Activated CD4-positive, alpha-beta memory T cell treated with anti-CD3 and anti-CD28 coated beads, Interleukin-2, amount 10 ng/mL, durations not matched to agents 7 days and 5 days (primary cell): ENCODE measurements at places on chromosomes 16 and 17. TPM values are rescaled to one million over a fixed set of nuclear protein-coding genes. Genes with fewer than 3 reads are reported as not detected.

DNA sequence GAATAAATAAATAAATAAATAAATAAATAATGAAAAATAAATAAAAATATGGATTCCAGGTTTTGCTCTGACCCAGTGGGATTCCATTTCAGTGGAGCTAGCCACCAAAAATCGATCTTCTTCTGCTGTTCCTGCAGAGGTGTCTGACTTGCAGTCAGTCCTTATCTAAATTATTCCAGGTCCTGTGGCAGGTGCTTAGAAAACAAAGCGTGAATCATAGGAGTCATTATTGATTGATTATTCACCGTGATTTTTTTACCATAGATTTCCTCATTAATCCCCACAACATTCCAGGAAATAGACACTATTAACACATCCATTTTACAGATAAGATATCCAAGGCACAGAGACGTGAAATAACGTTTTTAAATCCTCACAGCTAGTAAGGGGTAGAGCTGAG lies 31.5 kb upstream of the ABR start:
- no peak for DNase-seq

DNA sequence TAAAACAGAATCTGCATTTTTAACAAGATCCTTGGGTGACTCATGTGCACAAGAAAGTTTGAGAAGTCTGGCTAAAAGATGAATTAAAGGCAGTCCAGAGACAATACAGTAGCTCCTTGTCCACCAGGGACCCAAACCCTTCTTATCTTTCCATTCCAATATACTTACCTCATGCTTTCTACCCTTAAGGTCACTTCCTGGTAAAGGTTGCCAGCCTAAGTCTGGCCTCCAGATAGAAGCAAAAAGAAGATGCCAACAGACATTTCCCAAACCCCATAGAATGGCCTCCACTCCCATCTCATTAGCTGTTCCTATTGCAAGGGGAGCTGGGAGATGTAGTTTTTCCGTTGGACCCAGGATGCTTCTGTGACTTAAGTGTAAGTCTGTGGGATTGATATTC lies 101.4 kb upstream of the XYLT1 start:
- DNase-seq, result no peak

DNA sequence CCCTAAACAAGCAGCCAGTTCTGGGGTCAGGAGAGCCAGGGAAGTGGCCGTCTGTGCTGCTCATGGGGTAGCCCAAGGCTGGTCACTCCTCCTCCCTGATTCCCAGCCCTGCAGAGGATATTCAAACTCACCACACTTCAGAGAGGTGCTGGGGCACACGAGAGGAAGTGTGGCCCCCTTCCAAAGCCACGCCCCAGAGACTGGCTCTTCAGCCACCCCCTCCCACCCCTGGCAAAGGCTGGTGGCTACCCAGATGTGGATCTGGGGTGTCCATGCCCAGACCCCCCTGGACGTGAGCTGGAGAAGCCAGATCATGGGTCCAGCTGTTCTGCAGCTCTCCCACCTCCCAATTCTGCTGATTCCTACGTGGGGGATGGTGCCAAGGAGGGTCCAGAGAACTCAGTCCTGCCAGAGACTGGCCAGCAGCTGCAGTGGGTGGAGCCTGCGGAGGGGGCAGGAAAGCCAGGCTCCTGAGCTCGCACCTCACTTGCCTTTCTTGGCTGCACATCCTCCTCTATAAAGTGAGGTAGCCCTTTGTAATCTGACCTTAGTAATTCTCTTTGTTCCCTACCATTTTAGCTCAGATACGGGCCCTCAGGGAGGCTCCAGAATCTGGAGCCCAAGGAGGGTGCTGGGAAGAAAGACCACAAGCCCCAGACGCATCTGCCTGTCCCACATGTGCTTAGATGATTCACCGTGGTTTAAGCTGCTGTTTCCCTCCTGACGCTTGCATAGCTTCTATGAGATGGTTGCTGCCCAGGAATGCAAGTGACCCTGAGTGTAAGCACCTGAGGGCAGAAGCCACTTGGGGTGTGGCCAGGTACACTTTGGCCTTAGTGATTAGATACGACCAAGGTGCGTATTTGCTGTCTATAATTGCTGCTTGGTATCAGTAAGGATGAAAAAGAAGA lies 15.3 kb downstream of the SDK2 start:
- DNase-seq, result no peak

- no peak for DNase-seq
Measured at GRCh38 chr16:56400458-56400857, 24.9 kb downstream of the AMFR start.

- DNase-seq, result no peak
Measured at GRCh38 chr16:50386774-50387173, 18.0 kb upstream of the BRD7 start.

- no peak for DNase-seq
Measured at GRCh38 chr17:49820773-49821172, 27.1 kb downstream of the TAC4 start.

DNA sequence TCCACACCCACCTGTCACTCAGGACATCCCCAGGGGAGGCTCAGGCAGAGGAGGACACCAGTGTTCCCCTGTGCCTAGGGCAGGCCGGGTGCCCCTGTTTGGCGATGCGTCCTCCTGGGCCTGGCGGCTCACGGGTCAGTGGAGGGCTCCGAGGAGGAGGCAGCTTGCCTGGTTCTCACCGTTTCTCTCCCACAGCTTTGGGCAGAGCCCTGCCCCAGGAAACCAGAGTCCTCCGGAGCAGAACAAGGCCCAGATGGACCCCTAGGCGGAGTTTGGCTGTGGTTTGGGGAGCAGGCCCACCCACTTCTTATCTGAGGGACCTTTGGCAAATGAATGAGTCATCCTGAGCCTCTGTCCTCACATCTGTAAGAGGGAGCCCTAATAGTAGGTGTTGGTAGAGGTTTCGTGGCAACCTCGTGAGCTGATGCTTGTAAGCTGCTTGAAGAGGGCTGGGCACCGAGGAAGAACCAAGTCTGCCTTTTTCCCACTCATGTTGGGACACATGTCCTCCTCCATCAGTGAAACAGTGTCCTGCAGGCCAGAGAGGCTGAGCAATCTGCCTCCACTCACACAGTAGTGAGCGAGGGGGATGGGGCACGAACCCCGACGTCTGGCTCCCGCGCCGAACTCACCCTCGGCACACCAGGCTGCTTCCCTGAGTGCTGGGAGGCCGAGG lies 247.0 kb upstream of the CIBAR2 start:
- DNase-seq, result no peak

DNA sequence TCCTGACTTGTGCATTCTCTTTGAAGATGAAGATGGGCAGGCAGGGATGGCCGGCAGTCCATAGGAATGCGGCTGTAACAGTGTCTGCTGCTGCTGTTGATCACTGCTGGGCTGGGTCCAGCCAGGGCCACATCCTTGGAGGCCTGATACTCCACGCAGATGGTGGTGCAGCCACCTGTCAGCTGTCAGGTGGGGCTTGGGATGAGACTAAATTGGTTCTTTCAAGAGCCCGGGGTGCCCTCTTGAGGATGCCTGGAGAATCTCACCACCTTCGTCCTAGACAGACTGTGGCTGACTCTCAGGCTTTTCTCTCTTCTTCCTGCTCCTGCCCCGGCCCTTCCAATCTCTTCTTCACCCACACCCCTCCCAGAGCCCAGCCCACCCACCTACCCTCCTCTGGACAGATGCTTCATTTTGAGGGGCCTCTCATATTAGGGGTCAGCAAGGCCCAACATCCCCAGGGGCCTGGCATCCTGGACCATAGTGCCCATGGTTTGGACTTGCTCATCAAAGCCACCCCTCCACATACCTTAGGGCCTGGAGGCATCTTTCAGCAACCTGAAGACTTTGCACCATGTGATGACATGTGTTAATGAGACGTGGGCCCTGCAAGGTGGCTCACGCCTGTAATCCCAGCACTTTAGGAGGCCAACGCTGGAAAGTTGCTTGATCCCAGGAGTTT lies 19.1 kb downstream of the OSBPL7 start:
- DNase-seq, result peak; percentile 66

DNA sequence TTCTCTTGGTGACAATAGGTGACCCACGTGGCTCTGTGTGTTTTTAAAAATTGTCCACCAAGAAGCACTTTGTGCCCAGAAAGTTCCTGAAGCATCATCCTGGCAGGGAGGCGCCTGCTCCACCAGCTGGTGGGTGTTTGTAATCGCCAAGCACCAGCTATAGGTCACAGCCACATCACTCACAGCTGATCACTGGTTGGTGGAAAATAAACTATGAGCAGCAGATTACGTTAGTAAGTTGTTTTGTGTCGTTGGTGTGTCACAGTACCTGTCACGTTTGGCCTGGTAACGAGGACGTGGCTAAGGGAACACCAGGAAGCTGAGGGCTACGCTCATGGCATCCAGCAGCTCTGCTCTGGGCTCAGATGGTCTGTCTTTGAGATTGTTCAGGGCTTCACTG lies 10.1 kb downstream of the MRM3 start:
- DNase-seq, result no peak

- no peak for DNase-seq
Measured at GRCh38 chr16:24800586-24800985, 45.2 kb upstream of the SLC5A11 start.

DNA sequence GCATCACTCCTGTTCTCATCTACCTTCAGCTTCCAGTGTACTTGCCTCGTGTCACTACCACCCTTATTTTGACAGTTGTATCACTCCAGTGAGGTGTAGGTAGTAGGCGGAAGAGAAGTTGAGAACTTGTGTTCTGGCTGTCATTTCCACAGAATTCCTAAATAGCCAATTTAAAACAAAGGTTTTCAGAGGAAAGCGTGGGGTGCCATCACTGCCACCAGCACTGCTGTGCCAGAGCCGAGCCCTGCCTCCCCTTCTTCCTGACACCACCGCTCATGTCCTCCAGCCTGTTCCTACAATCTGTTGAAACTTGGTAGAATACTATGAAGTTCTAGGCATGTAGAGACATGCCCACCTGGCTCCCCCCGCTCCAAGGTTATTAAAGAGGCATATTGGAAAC lies 215.8 kb downstream of the TANC2 start:
- no peak for DNase-seq

GRCh38 chr16:90018652-90019542 lies at the start of gene DBNDD1:
Gene DBNDD1 (minus strand): TSS chr16:90019456. CDS start chr16:90019341, 115 bp downstream.
- no peak for DNase-seq

The SLC12A3 gene
- total RNA-seq, result not detected

The SMIM36 gene
- not detected for total RNA-seq

The GAS2L2 gene
- not detected for total RNA-seq

The DNAAF8 gene
- not detected for total RNA-seq

The PARN gene
- total RNA-seq, result 43.0 TPM

The TRAPPC2L gene
- 44.9 TPM for total RNA-seq

The ENPP7 gene
- 0.10 TPM for total RNA-seq

The CA7 gene
- total RNA-seq, result not detected
